ENCODE measurements at places on chromosomes 1 and 21.

- DNase-seq: no peak
Observed at GRCh38 chr1:24893431-24893830, 36.6 kb downstream of the RUNX3 start.

GRCh38 chr1:50562106-50562505, 138.9 kb upstream of the DMRTA2 start:
- no peak for DNase-seq

GRCh38 chr1:33188572-33189275, 6.9 kb upstream of the TRIM62 start:
- no peak for DNase-seq

DNA sequence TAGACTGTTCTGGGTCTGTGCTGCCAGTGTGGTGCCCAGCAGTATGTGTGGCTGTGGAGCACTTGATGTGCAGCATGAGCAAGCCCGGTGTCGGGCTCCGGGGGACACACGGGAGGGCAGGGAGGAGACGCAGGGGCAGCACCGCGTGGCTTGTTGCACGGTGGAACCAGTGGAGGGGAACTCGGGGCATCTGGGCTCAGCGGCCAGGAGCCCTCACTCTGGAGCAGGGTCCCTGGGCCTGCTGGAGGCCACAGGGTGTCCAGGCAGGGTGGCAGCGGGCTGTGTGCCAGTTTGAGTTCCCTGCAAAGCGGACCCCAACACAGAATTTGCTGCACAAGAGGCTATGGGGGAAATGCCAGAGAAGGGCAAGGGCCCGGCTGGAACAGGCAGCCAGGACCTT, 30.6 kb downstream of the PCNT start:
- DNase-seq: no peak

DNA sequence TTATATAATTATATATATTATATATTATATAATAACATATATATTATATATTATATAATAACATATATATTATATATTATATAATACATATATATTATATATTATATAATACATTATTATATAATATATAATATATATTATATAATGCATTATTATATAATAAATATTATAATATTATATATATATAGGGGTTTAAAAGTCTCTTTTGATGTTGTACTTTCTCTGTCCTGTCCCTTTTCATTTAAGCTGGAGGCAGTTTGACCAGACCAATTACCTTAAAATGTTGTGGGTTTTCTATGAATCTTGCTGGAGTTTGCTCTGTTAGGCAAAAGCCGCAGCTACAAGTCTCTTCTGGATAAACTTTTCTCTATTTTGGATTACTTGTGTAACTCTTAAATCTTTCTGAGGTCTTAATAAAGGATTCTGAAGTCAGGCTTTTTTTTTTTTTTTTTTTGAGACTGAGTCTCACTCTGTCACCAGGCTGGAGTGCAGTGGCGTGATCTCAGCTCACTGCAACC, 22.2 kb upstream of the KIF1B start:
- DNase-seq: no peak

- DNase-seq: peak; percentile 30
Observed at GRCh38 chr1:2927393-2928360, 93.6 kb upstream of the ACTRT2 start.

- no peak for DNase-seq
Observed at GRCh38 chr21:34692458-34693020, 23.7 kb downstream of the CLIC6 start.

- no peak for DNase-seq
Observed at GRCh38 chr1:36466370-36467026, 2.3 kb upstream of the MRPS15 start.

- DNase-seq: no peak
Observed at GRCh38 chr21:31846690-31847089, 26.1 kb upstream of the HUNK start.

GRCh38 chr21:36454093-36454531, 25.8 kb downstream of the CLDN14 start:
- no peak for DNase-seq

GRCh38 chr1:243325305-243325890, 69.6 kb downstream of the SDCCAG8 start:
- DNase-seq: no peak

- no peak for DNase-seq
Observed at GRCh38 chr1:85375493-85375892, 89.5 kb downstream of the DDAH1 start.

DNA sequence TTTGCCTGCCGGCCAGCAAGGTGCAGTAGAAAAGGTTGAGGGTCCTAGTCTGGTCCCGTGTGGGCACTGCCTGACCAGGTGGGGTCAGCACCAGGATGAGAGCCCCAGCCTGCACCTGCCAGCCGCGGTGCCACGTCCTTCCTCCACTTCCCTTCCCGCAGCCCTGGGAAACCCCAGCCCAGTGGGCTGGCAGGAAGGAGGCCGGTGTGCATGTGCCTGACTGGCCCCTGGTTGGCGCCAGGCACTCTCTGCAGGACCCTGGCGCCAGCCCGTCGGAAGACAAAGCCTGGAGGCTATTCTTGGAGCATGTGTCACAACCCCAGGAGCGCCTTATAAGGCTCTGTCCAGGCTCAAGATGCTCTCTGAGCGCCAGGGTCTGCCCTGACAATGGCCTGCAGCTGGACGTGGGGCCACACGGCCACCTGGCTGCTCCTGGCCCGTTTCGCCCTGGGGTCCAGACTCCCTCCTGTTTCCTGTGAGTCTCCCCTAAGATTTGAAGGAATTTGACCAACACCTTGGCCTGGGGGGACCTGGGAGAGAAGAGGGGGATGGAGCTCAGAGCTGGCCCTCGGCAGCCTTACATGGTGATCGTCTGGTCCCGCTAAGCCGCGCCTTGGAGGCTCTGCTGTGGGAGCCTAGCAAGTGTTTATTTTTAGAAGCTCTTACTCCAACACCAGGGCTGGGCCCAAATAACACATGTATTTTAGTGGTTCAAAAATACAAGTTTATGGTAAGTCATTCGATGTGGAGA, 31.9 kb upstream of the POFUT2 start:
- peak; percentile 59 for DNase-seq

DNA sequence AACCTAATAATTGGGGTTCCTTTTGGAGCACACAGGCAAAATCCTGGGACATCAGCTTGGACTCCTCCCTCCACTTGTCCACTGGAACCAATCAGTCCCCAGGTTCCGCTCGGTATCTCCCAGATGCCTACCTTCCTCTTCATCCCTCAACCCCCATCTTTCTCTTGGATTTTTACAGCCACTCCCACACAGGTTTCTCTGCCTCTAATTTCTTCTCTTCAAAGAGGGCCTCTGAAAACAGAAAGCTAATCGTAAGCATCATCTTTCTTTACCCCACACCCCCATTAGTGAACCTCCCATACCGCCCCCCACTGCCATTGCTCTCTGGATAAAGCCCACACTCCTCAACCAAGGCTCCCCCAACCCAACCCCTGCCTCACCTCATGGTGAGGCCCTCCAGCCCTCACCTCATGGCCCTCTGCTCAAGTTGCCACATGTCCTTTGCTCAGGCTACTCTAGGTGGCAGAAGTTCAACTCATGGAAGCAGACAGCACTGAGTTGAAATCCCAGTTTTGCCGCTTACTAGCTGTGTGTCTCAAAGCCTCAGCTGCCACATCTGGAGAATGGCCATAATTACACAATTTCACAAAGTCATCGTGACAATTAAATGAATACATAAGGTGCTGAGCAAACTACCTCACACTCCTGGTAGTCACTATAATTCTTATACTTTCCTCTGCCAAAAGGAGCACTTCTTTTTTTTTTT, 18.1 kb upstream of the WASF2 start:
- no peak for DNase-seq

- no peak for DNase-seq
Observed at GRCh38 chr1:184972315-184973055, 1.8 kb downstream of the NIBAN1 start.
